ENCODE measurements at places on chromosomes 6 and 20.

DNA sequence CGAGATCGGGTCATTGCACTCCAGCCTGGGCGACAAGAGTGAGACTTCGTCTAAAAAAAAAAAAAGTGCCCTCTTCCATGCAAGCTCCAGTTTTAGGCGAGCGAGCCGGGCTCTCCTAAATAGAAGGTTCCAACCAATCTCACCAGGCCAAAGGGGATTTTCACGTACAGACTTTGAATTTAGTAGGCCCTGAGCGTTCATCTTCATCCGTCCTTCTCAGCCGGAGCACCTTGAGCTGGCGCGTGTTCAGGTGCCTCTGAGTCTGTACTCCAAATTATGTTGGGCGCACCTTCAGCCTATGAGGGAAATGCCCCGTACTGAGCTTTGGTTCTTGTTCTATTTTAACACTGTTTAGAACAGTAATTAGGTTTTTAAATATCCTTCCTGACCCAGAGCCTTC is 817 bp upstream of the TAP2 start:
- DNase-seq, result no peak

GRCh38 chr6:41836022-41836659 is 48.6 kb downstream of the TOMM6 start:
- no peak for DNase-seq

DNA sequence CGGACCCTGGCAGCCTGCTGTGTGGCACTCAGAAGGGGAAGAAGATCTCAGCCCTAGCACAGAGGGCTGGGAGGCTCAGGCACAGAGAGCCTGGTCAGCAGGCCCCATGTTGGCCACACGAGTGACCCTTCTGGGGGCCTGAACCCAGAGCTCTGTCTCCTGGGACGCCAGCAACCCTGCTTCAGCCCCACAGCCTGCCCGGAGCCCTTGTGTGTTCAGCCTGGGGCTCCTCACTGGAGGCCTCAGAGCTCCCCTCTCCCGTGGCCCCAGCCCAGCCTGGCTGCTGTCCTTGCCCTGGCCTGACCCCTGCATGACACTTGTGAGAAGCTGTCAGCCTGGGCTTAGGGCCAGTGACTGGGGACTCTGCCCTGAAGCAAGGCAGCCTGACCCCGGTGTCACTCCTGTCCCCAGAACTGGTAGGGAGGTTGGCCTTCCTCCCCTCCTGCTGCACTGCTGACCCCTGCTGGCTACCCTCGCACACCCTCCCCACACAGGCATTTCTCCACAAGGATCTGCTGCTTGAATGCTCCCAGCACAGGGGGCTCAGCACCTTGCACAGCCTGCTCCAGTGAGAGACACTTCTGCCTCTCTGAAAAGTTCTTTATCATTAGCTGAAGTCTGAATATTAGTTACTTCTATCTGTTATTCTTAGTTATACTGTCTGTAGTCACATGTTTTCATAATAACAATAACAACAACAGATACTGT is 15.4 kb upstream of the IP6K3 start:
- DNase-seq, result peak; percentile 66

DNA sequence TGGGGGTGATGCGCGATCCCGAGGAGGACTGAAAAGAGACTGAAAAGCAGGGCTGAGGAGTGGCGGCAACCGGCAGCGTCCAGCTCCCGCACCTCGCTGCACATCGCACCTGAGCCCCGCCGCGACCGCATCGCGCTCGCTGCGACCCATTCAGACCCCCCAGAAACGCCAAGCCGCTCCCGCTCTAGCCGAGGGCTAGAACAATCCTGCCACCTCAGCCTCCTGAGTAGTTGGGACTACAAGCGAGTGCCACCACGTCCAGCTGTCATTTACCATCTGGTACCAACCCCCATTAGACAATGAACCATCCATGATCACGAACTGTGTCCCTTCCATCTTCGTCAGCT is 33.2 kb downstream of the HLA-A start:
- no peak for DNase-seq

DNA sequence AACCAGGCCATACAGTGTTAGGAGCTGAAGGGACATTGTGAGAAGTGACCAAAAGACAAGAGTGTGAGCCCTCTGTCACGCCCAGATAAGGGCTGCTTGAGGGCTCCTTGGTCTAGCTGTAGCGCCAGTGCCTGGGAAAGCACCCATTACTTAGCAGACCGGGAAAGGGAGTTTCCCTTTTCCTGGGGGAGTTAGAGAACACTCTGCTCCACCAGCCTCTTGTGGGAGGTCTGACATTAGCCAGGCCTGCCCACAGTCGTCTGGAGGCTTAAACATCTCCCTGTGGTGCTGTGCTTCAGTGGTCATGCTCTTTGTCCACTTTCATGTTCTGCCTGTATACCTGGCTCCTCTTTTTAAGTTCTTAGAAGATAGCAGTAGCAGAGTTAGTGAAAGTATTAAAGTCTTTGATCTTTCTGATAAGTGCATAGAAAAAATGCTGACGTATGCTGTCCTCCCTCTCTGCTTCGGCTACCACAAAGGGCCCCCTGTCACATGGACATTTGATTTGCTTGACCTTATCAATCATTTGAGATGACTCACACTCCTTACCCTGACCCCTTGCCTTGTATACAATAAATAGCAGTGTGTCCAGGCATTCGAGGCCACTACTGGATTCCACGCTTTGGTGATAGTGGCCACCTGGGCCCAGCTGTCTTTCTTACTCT is 201.5 kb upstream of the ECI2 start:
- no peak for DNase-seq

- DNase-seq, result no peak
These were observed 25.5 kb downstream of the C20orf173 start for GRCh38 chr20:35503841-35504561.

- DNase-seq, result no peak
These were observed 18.9 kb downstream of the MANBAL start for GRCh38 chr20:37308086-37309050.

- peak; percentile 80 for DNase-seq
These were observed 548.8 kb downstream of the COL12A1 start for GRCh38 chr6:74657011-74657410.

GRCh38 chr20:24051160-24051559 is 62.6 kb upstream of the GGTLC1 start:
- DNase-seq, result no peak

DNA sequence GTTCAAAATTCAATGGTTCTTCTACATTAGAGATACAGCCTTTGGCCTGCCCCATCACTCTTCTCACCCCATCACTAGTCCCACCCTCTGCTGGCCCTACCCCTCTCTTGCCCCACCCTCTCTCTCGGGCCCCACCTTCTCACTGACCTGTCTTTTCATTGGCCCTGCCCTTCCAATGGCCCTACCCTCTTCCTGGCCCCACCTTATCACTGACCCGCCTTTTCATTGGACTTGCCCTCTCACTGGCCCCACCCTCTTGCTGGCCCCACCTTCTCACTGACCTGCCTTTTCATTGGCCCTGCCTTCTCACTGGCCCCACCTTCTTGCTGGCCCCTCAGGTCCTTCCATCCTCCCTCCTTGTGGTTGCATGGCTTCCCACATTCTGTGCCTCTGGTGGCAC is 107.2 kb upstream of the PLEKHG1 start:
- no peak for DNase-seq

GRCh38 chr20:60263725-60264709 is 305.8 kb downstream of the CDH26 start:
- no peak for DNase-seq

DNA sequence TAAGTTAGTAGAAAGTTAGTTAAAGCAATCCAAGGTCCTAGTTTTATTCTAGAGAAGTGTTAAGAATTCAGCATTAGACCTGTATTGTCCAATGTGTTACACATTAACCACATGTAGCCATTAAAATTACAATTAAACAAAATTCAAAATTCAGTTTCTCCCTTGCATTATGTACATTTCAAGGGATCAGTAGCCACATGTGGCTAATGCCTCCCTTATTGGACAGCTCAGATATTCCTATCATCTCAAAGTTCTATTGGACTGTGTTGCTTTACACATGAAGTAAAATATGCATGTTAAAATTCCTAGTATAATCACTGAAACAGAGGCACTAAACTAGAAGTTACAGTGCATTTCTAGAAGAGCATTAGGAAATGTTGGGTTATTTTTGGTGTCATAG is 107.2 kb upstream of the SCGN start:
- no peak for DNase-seq

DNA sequence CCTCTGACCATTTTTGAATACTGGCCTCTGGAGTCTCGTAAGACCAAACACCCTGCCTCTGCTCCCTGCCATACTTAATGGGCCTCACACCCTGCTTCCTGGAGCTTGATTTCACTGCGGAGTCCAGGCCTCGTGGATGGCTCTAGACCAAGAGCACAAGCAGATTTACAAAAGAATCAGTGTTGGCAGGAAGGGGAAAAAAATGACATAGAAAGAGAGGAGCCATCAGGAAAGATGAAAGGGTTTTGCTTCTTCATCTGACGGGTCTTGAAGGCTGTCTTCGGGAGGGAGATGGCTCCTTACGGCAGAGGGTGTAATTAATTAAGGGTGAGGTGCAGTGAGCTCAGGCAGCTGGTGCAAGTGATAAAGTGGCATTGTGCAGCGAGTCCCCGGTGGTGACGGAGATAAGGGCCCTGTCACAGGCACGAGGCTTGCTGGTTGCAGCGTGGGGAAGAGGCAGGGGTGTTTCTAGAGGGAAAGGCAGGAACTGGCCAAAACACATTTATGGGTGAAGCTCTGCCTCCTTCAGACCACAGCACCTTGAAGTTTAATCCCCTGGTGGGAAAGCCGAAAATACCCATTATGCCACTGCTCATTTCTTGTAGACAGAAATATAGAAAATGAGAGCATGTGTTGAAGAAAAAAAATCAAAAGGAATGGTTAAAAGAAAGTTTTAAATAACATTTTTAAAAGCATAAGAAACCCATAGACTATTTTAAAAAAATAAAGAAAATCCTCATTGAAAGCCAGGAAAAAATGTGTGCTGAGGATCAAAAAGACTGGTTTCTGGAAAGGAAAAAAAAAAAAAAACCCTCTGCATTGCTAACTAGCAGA is 128.6 kb upstream of the LRFN2 start:
- no peak for DNase-seq

GRCh38 chr6:41741625-41742490 is 5.3 kb downstream of the PGC start:
- DNase-seq, result no peak

GRCh38 chr6:159196430-159196975 is 27.3 kb downstream of the FNDC1 start:
- no peak for DNase-seq

- peak; percentile 35 for DNase-seq
These were observed 197.6 kb upstream of the CITED2 start for GRCh38 chr6:139572001-139572400.

- no peak for DNase-seq
These were observed 46.0 kb downstream of the SERAC1 start for GRCh38 chr6:158122048-158122447.

- peak; percentile 31 for DNase-seq
These were observed 13.2 kb upstream of the RNF8 start for GRCh38 chr6:37340639-37340943.

DNA sequence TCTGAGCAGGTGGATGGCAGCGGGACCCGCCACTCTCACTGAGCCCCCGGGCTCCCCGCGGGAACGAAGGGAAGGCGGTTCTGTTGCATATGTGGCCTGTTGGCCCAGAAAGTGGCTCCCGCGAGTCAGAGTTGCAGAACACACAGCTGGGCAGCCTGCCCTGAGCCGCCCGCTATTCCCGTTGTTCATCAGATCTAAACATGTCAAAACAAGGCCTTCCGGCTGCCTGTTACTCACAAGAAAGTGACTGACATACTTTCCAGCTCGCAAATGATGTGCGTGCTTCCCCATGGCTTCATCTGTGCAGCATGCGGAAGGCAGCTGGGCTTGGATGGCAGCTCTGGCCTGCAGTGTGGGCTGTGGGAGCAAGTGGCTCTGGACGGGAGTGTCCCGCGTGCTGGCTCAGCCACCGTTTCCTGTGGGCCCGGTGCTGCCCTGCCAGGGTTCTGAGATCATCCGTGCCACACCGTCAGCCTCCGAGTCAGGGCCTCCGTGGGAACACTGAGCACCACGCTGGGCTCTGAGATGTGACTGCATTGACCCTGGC is 227.3 kb downstream of the ERMARD start:
- DNase-seq, result no peak

DNA sequence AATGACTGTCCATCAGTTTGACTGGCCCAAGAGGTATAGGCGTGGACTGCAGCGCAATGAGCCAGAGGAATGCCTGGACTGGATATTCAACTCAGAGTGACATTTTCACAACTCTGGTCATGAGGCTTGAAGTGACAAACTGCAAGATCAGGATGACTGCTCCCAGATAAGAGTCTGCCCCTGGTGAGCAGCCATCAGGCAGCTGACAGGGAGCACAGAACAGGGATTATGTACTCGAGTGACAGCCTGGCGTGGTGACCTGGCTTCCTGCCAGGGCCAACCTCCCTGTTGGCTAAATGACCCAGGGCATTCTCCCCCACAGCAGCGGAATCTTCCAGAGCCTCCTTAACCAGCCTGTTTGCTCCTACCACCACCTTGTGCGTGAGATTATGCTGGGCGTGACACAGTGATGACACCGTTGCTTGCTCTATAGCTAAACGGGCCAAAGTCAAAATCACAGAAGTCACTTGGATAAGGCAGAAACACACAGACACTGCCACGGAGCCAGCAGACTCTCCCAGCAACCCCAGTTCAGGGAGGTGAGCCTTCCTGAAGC is 209.1 kb upstream of the JARID2 start:
- no peak for DNase-seq

- no peak for DNase-seq
These were observed 97.5 kb downstream of the FAM120B start for GRCh38 chr6:170404036-170404435.

GRCh38 chr20:61818746-61819573 is 246.7 kb downstream of the TAF4 start:
- DNase-seq, result no peak
